ENCODE measurements at places on chromosomes 4 and X.

GRCh38 chr4:36180206-36180605 is 64.1 kb downstream of the ARAP2 start:
- DNase-seq = no peak
- peaks cover 23% of the 10 kb centered on the region for H3K36me3 ChIP-seq
- H3K4me3 ChIP-seq = no peak overlapping the region
- H3K4me1 ChIP-seq = peaks cover 5% of the 10 kb centered on the region
- no peaks in the 10 kb centered on the region for H3K27me3 ChIP-seq
- no peak overlapping the region for H3K27ac ChIP-seq

DNA sequence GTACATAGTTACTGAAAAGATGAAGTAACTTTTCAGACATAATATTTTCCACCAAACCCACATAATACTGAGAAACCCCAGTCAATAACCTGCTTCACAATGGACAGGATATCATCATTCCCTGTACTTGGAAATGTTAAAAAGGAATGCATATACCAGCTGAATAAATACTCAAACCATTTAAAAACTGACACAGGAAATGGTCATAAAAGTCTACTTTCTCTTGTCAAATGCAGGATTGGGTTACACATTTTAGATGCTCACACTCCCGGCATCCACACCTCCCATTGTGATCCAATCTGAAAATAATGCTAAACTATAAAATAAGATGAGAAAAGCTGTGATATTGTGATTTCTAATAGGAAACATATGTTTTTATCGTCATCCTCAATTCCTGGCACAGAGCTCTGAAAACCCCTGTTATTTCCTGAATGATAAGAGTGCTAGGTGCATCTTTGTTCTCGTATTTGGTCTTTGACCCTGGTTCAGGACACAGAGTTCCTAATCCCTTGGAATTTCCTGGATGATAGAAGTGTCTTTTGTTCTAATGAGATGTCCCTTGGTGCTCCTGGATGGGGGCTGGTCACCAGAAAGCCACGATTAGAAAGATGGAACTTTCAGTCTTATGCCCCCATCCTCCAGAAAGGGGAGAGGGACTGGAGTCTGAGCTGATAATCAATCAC is 821.3 kb downstream of the TRIML1 start:
- H3K4me1 ChIP-seq = no peaks in the 10 kb centered on the region
- DNase-seq = no peak
- H3K27me3 ChIP-seq = no peaks in the 10 kb centered on the region
- no peak overlapping the region for H3K27ac ChIP-seq

- no peaks in the 10 kb centered on the region for H3K27me3 ChIP-seq
- no peak for DNase-seq
- no peak overlapping the region for H3K27ac ChIP-seq
- no peak overlapping the region for H3K4me3 ChIP-seq
- no peaks in the 10 kb centered on the region for H3K36me3 ChIP-seq
These were observed 954.4 kb downstream of the FAT4 start for GRCh38 chr4:126269106-126269505.

DNA sequence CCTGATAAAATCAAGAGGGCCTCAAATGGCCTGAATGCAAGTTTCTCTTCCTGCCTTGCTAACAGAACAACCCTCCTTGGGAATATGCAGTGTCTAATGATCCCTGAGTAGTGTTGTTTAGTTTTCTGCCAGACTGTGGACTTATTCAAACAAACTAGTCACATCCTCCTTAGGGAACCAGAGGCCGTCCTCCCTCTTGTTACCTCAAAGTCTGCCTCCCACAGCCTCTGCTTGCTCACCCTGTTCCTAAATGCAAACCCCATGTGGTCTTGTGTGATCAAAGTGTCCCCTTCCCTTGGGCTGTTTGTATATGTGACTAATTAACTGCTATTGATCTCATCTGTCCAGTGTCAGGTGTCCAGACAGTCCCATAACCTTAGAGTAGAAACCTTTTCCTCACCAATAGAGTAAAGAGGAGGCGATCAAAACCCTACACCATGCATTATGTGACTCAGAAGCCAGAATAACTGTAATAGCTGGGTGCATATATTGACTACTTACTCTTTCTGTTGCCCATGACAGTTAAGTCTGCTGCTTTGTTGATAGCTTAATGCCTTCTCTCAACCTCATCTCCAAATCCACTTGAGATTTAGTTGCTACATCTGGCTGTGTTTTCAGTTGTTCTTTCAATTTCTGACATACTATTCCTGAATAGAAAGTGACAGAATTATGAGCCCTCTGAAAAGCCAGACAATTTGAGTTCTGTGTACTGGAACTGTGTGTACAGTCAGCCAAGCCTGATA is 473.0 kb upstream of the NWD2 start:
- no peaks in the 10 kb centered on the region for H3K36me3 ChIP-seq
- DNase-seq = no peak
- no peak overlapping the region for H3K4me3 ChIP-seq
- no peak overlapping the region for H3K27ac ChIP-seq
- H3K4me1 ChIP-seq = peaks cover 4% of the 10 kb centered on the region
- H3K27me3 ChIP-seq = no peaks in the 10 kb centered on the region

DNA sequence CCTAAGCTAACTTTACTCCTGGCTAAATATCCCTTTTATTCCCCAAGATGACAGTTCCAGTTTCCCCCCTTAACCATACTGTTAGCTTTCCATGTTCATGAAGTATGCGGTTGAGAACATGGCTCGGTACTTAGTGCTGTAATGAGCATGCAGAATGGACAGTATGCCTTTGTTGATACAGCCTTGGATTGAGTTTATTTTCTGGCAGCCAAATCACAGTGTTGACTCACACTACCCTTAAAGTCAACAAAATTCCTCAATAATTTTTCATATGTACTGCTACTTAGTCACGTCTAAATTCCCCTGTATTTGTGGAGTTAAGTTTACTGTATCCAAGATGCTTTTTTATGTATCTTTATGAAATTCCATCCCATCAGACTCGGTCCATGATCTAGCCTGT is 1.4 kb upstream of the VEGFC start:
- peak overlapping the region; percentile 27 for H3K4me3 ChIP-seq
- peaks cover 6% of the 10 kb centered on the region for H3K4me1 ChIP-seq
- H3K27me3 ChIP-seq = peaks cover 45% of the 10 kb centered on the region

- H3K27ac ChIP-seq = no peak overlapping the region
- no peaks in the 10 kb centered on the region for H3K4me1 ChIP-seq
- no peaks in the 10 kb centered on the region for H3K36me3 ChIP-seq
- no peak overlapping the region for H3K4me3 ChIP-seq
- H3K27me3 ChIP-seq = no peaks in the 10 kb centered on the region
These were observed 128.0 kb upstream of the ATOH1 start for GRCh38 chr4:93700571-93700970.

DNA sequence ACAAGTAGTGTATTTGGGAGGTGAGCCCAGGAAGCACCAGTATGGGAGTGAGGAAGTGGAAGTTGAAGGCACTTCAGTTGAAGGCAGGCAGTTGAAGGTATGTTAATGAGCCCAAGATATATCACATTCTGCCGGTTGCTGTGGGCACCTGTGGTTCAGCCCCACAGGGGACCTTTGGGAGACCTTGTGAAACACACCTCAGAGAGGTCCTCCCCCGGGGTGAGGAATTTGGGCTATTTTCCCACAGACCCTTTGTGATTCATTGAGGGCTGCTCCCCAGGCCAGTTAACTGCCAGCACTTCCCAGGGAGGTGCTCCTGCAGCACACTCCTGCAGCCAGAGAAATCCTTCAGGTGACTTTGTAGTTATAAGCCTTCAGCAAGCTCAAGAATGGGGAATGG is 45.9 kb downstream of the PTCHD1 start:
- H3K4me3 ChIP-seq = no peak overlapping the region
- peaks cover 4% of the 10 kb centered on the region for H3K27me3 ChIP-seq
- no peaks in the 10 kb centered on the region for H3K36me3 ChIP-seq

DNA sequence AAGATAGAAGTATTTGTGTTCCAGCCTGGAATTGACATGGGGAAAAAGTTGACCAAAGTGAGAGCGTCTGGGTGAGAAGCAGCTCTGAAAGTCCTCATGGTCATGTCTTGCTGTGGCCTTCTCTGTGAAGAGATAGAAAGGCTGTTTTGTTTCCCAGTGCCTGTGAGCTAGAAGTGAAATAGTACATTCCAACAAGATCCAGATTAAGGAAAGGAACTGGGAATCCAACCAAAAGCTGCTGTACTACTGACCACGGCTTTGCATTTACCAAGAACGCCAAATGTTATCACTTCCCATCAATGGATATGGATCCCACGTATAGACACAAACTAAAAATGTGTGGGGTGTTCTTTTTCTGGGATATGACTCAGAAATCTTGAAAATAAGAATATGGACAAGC is 51.2 kb downstream of the TENM3 start:
- H3K36me3 ChIP-seq = no peaks in the 10 kb centered on the region
- H3K27me3 ChIP-seq = no peaks in the 10 kb centered on the region
- no peak overlapping the region for H3K27ac ChIP-seq

DNA sequence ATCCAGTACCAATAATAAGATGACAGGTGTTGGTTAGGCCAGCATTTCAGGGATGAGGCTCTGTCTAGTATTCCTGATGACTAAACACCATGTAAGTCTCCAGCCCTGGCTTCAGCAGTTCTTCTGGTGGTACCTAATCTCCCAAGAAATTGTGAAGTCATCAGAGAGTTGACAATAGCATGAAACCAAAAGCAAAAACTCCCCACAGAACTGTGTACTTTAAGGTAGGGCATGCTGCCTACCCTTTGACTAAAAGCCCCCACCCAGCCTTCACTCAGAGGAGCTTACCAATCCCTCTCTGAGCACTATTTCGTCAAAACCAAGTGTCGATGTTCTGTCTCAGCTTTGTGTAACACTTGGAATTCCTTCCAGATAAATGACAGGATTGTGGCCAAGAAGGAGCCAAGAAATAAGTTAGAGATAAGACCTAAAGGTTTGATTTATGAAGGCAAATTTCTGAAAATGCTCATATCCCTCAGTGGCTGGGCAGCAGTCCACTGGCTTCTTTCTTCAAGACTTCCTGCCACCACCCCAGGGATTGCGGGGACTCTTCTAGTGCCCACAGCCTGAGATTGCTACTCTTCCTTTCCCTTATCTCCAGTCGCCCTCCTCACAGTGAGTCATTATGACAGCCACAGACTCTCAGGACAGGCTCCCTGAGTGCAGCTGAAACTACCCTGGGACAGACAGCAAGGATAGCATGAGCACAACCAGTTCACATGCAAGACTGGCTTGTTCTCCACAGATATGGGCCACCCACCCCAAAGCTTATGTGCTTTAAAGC is 67.3 kb upstream of the LHFPL1 start:
- H3K27me3 ChIP-seq = no peaks in the 10 kb centered on the region
- H3K27ac ChIP-seq = no peak overlapping the region
- no peak overlapping the region for H3K4me3 ChIP-seq

- H3K27me3 ChIP-seq = peaks cover 10% of the 10 kb centered on the region
- no peak overlapping the region for H3K4me3 ChIP-seq
- H3K27ac ChIP-seq = no peak overlapping the region
- H3K4me1 ChIP-seq = no peaks in the 10 kb centered on the region
- no peaks in the 10 kb centered on the region for H3K36me3 ChIP-seq
These were observed 270.8 kb downstream of the PTTG2 start for GRCh38 chr4:38230821-38231563.

GRCh38 chrX:15882704-15883539 is 28.3 kb upstream of the AP1S2 start:
- H3K27ac ChIP-seq = no peak overlapping the region
- no peaks in the 10 kb centered on the region for H3K27me3 ChIP-seq
- H3K36me3 ChIP-seq = no peaks in the 10 kb centered on the region

GRCh38 chrX:35442421-35442820 is 355.7 kb upstream of the MAGEB16 start:
- no peaks in the 10 kb centered on the region for H3K36me3 ChIP-seq
- H3K27ac ChIP-seq = no peak overlapping the region
- H3K4me3 ChIP-seq = no peak overlapping the region
- no peak for DNase-seq
- no peaks in the 10 kb centered on the region for H3K4me1 ChIP-seq

GRCh38 chr4:76067652-76068286 is 6.7 kb upstream of the ART3 start:
- peak; percentile 46 for DNase-seq
- no peaks in the 10 kb centered on the region for H3K27me3 ChIP-seq
- H3K36me3 ChIP-seq = no peaks in the 10 kb centered on the region
- H3K4me3 ChIP-seq = no peak overlapping the region

GRCh38 chr4:17153572-17153971 is 255.1 kb upstream of the LDB2 start:
- H3K4me3 ChIP-seq = no peak overlapping the region
- DNase-seq = no peak
- H3K4me1 ChIP-seq = no peaks in the 10 kb centered on the region
- H3K36me3 ChIP-seq = no peaks in the 10 kb centered on the region
- no peak overlapping the region for H3K27ac ChIP-seq

GRCh38 chrX:1006156-1006730 is 206.2 kb downstream of the CRLF2 start:
- H3K4me3 ChIP-seq = no peak overlapping the region

- H3K4me1 ChIP-seq = no peaks in the 10 kb centered on the region
- peaks cover 56% of the 10 kb centered on the region for H3K36me3 ChIP-seq
- DNase-seq = no peak
- no peak overlapping the region for H3K27ac ChIP-seq
- H3K4me3 ChIP-seq = no peak overlapping the region
These were observed 6.4 kb downstream of the SLC25A6 start for GRCh38 chrX:1385253-1386223.

GRCh38 chrX:129790808-129791207 is 11.1 kb downstream of the SASH3 start:
- peaks cover 49% of the 10 kb centered on the region for H3K36me3 ChIP-seq
- H3K27me3 ChIP-seq = no peaks in the 10 kb centered on the region

DNA sequence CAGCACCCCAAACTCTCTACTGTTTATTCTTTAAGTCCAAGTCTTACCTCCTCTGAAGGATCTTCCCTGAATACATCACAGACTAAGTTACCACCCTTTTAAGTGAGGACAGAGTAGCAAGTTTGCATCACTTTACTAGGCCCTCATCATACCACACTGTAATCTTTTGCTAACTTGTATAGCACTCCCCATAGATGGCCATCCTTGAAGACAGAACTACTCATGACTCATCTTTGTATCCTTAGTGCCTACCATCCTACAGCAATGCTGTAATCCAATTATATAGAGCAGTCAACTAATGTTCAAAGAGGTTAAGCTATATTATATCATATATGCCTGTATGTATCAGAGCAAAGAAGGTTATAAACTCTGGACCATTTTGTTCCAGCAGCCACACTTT is 101.4 kb downstream of the ADAMTS3 start:
- no peak for DNase-seq
- no peaks in the 10 kb centered on the region for H3K4me1 ChIP-seq
- H3K4me3 ChIP-seq = no peak overlapping the region

GRCh38 chrX:15114743-15115566 is 154.9 kb downstream of the ASB9 start:
- no peak overlapping the region for H3K4me3 ChIP-seq
- H3K4me1 ChIP-seq = peaks cover 2% of the 10 kb centered on the region
- H3K27me3 ChIP-seq = no peaks in the 10 kb centered on the region
- no peaks in the 10 kb centered on the region for H3K36me3 ChIP-seq

DNA sequence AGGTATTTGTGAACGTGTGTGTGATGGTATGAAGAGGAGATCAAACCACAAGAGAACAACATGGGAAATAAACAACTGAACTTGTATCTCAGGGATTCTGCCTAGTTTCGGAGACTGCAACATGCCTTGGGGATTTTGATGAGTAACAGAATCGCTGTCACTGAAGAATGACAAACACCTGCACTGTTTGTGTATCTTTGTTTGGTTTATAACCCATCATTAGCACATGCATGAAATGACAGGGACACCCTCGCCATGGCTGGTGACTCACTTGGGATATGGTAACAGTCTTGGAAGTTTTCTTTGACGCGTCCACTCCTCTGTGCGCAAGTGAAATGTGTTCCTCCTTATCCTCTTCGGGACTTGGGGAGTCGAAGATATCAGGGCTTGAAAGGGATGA is 30.3 kb upstream of the MAP3K15 start:
- no peak overlapping the region for H3K27ac ChIP-seq
- peaks cover 57% of the 10 kb centered on the region for H3K36me3 ChIP-seq
- H3K4me3 ChIP-seq = no peak overlapping the region

All from T-helper 2 cell treated with Interferon-gamma antibody and Interleukin-4, amounts not matched to agents 5 μg/mL and 100 μg/mL, for 36 hours (primary cell).